ENCODE measurements at places on chromosomes 6 and 20.

- no peak for DNase-seq
Observed at GRCh38 chr20:12594410-12595088, 414.2 kb upstream of the SPTLC3 start.

DNA sequence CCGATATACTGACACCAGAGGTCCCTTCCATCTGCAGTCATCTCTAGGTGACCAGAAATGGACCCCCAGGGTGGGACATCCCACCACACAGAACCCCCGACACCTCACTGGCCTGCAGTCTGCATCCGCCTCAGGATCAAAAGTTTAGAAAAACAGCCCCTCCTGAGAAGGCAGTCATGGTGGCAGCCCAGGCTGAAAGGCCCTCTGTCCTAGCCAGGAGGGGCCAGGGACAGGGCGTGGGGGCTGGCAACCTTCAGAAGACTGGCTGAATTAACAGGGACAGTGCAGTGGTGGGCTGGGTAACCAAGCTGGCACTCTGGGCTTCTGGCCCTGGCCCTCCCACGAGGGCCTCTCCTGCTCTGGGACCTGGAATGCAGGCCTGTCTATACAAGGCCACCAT, 34.3 kb upstream of the MDFI start:
- DNase-seq: no peak

- no peak for DNase-seq
Observed at GRCh38 chr6:28867086-28867409, 56.7 kb downstream of the TRIM27 start.

DNA sequence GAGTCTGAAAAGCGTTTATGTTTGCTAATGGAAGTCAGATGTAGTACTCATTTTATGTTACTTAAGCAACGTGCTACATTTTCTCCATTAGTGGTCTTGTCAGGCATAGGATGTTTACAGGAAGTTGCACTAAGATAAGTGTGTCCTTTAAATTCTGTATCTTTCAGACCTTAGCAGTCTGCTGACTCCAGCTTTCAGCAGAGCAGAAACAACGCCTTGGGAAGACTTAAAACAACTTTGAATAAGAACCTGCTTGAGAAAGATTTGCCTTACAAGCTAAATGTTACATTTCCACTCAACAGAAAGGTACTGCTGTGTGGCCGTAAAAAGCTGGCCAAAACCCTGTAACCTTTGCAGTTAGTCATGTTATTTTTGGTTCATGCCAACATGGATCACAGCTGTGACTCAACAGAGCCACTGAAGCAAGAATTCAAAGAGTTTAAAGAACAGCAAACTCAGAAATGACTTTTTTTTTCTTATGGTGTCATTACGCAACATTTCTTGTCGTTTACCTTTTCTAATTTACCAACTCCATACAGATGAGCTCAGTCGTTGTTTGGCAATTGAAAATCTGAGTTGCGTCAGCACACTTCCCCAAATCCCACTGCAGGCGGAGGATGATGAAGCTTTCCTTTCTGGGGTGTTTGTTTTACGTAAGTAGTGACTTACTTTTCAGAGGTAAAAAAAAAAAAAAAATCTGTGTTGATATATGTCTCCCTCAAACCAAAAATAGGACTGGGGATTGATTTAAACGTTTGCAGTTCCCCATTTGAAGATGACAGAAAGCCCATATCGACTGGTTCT, 27.9 kb upstream of the BMP6 start:
- DNase-seq: no peak

DNA sequence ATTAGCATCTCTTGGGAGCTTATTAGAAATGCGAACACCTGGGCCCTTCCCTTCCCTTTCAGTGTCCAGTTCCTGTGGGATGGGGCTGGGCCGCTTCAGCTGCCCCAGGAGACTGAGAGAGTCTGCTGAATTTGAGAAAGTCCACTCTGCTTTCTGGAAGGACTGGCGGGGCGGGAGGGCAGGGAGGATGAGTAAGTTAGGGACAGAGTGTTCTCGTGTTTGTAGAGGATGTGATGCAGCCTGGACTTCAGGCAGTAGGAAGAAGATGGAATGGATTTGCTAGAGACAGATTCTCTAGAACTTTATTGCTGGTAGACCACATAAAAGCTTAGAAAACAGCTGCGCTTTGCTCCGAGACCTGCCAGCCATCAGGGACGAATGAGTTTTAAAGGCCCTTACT, 1.1 kb upstream of the TULP4 start:
- DNase-seq: no peak

DNA sequence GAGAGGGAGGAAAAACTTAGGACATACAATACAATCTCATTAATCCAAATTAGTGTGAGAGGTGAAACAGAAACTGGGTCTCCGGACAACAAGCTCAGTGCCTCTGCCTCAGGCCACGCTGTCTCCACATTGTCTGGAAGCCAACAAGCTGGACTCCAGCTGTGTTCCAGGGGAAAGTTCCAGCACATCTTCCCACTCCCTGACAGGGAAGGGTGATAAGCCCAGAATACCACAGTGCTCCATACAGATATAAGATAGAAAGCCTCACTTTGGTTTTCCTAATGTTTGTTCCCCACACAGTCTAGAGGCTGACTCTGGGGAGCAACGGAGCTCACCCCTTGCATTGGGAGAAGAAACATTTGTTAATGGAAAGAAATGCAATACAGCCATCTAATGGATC, 117.1 kb upstream of the SPTLC3 start:
- DNase-seq: no peak

All from 8988T (cell line).